ENCODE measurements at places on chromosomes 6 and 20.

GRCh38 chr20:21219686-21220085, 83.4 kb upstream of the XRN2 start:
- DNase-seq = no peak

- DNase-seq = no peak
Observed at GRCh38 chr20:31494131-31494530, 19.0 kb downstream of the REM1 start.

GRCh38 chr6:13684855-13685254, 26.8 kb downstream of the RANBP9 start:
- DNase-seq = no peak

GRCh38 chr20:7470912-7471311, 469.3 kb downstream of the HAO1 start:
- DNase-seq = no peak

GRCh38 chr20:1538655-1539054, 18.9 kb downstream of the SIRPD start:
- DNase-seq = no peak

DNA sequence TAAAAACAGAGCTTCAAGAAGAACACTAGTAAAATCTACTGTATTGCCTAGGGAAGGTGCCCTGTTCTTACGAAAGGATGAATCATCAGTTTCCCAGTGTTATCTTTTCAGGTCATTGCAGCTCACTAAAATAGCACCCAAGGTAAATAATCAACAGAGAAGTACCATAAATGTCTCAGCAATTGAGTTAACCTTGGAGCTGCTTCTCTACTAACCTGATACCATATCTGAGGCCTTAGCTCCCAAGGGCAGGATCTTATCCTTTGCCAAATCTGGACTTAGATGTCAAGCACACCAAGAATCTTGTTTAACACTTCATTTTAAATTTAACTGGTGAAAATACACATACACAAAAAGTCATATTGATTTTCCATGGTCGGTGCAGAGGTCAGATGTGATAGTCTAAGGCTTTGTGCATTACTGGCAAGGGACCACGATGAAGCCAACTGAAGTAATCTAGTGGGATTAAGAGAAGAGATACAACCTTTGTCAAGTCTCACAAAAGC, 81.5 kb downstream of the EDN1 start:
- DNase-seq = no peak

DNA sequence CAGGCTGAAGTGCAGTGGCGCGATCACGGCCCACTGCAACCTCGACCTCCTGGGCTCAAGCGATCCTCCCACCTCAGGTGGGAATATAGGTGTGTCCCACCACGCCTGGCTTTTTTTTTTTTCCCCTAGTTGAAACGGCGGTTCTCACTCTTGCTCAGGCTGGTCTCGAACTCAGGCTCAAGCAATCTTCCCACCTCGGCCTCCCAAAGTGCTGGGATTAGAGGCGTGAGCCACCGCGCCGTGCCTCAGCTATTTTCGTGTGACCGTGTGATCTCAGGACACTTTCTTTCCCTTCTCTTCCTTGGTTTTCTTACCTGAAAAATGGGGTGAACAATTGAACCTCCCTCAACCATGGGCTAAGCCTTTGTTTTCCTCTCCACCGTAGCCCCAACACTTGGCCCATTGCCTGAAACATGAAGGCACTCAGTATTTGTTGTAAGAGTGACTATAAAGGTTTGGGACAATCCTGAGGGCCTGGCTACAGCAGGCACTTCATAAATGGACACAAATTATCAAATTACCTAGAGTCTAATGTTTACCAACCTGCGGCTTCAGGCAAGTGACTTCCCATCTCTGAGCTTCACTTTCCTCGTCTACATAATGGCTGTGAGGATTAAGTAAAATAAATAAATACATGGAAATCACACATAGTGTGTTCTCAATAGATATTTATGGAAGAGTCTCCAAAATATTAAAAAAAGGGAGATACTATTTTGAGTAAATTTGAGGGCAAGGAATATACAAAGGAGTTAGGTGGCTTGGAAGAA, 31.4 kb upstream of the ID1 start:
- DNase-seq = no peak

GRCh38 chr20:39775110-39775509, 813.0 kb downstream of the DHX35 start:
- no peak for DNase-seq

DNA sequence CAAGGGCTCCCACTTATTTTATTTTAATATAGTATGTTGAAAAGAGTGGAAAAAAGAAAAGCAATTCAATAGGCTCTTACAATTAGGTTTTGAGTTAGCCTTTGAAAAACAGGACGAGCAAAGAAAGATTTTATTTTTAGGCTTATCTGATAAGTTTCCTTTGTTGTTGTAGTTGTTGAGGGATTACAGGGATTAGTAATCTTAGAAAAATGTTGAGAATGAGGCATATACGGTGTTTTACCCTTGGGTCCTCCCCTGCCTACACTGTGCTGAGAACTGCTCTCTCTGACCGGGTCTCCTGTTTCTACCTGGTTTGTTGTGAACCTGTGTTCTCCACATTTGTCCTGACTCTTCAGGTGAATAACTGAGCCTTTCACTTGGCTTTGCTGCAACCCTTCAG, 16.7 kb downstream of the TRAPPC3L start:
- no peak for DNase-seq

- no peak for DNase-seq
Observed at GRCh38 chr6:108596956-108597355, 36.2 kb downstream of the FOXO3 start.

GRCh38 chr6:14965424-14966075, 280.3 kb upstream of the JARID2 start:
- no peak for DNase-seq

DNA sequence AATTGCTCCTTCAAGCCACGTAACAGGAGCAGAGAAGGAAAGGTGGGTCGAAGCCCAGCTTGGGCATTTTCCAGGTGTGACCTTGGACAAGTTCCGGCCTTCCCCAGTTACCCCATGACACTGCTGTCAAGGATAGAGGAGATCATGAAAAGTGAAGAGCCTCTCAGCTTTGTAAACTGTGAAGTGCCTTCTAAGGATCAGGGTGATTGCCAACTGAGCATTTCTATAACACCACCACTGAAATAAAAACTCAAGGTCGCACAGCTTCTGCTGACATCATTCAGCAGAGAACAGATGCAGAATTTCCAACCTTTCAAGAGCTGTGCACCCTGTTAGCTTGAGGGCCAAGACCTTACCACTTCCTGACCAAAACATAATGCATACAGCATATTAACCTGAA, 24.0 kb upstream of the ZMYND8 start:
- DNase-seq = no peak

GRCh38 chr6:131250936-131251335, 115.7 kb downstream of the AKAP7 start:
- DNase-seq = no peak

GRCh38 chr6:44235891-44236516, 10.9 kb upstream of the HSP90AB1 start:
- no peak for DNase-seq

- DNase-seq = no peak
Observed at GRCh38 chr6:282867-283416, 9.3 kb upstream of the DUSP22 start.

DNA sequence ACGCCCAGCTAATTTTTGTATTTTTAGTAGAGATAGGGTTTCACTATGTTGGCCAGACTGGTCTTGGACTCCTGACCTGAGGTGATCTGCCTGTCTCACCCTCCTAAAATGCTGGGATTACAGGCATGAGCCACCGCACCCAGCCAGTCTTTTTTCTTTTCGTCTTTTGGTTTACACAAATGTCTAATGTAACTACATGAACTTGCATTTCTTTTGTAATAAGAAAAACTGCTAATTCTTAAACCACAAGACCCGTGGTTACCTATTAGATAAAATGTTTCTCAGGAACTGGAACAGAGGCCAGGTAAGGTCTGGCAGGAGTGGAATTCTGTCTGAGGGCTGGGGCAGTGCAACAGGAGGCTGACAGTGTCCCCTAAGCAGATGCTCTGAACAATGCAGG, 32.7 kb upstream of the GSTA3 start:
- DNase-seq = no peak

GRCh38 chr20:43658069-43658722, 8.7 kb upstream of the MYBL2 start:
- DNase-seq = no peak

DNA sequence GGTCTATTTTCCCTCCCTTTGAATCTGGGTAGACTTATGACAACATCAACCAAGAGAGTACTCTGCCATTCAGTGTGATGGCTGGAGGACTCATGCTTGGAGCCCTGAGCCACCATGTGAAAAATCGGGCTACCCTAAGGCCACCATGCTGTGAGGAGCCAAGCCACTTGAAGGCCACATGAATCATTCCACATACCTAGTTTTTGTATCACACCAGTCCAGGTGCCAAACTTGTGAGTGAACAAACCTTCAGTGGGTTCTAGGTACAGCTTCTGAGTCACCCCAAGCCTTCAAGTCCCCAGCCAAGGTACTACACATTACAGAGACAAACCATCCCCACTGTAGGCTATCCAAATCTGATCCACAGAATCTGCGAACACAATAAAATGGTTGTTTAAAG, 37.4 kb upstream of the E2F3 start:
- no peak for DNase-seq

- DNase-seq = no peak
Observed at GRCh38 chr6:107811591-107812218, 12.4 kb downstream of the SCML4 start.

DNA sequence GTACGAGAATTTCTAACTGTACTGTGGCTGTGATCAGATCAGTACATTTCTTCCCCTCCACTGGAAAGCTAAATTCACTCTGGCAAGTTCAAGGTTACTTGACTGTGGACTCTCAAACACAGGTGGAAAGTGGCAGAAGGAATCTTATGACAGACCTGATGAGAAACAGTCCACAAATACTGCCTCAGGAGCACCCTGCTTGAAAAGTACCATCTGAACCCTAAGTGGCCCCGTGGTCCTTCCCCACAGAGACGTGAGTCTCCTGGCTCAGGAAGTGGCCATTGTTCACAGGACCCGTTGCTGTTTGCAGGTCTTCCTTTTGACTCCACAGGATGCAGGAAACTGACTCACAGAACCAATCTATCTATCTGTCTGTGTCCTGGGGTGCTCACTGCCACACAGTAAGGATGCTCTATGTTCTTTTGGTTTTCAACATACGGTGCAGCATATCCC, 47.5 kb upstream of the NHSL1 start:
- DNase-seq = no peak

DNA sequence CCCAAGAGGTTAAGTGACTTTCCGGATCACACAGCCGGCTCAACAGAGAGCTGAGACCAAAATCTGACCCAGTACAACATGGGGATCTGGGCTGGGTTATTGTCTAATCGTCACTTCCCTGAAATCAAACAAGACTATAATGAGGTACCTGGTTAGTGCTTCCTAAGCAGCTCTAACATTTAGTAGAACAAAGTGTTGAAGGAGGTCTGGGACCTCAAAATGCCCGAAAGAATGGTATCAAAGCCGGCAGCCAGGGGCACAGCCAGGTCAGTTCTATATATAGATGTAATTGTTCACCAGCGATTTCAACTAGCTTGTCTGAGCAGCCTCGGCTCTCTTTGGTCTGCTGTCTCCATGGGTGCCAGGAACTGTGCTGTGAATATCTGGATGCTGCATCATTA, 245.5 kb upstream of the ECI2 start:
- DNase-seq = no peak

DNA sequence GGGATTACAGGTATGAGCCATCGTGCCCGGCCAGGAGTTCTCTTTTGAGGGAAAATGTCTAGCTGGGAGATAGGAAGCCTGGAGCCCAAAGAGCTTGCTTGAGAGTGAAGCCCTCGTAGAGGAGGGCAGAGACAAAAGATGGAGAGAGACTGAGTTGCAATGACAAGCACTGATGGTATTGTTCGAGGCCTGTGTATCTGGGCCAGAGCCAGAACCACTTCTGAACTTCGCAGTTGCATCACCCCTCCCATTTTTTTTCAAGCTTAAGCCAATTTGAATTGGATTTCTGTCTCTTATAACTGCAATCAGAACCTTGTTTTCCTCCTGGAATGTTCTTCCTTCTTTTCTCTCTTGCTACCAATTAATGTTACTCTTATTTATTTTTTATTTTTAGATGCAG, 83.1 kb downstream of the KCNB1 start:
- no peak for DNase-seq

- DNase-seq = no peak
Observed at GRCh38 chr6:112626468-112627082, 279.4 kb downstream of the RFPL4B start.

GRCh38 chr6:45630801-45631200, 253.1 kb upstream of the SUPT3H start:
- no peak for DNase-seq

GRCh38 chr20:37513779-37514359, 7.2 kb upstream of the NNAT start:
- DNase-seq = no peak

DNA sequence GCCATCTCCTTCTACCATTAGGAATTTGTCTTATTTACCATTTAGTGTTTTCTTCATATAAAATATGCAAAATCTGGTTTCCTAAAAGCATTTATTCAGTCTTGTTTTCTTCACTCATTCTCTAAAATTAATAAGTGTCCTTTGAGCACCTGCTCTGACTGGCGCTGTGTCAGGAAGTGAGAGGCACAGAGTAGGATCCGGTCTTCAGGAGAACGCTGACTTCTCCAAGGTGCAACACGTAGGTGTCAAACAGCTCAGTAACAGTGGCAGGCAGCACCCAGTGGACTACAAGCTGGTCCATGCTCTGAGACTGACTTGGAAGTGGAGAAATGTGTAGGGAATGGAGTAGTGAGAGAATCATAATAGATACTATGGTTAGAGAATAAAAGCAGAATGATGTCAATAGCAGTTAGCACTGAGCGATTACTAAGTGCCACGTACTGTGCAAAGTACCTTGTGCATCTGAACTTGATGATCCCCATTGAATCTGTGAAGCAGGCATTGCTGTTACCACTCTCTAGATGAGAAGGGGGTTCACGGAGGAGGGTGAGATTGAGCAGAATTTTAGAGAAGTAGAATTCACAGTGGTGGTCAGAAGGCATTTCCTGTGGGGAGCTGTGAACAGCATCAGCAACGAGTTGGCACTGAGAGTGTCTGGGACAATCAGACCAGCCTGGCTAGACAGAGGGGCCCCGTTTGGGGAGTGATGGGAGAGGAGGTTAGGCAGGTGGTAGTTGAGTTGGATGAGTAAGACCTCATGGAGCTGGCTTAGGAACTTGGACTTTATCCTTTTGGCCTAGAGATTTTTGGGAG, 569.8 kb downstream of the QKI start:
- no peak for DNase-seq

GRCh38 chr20:48702455-48702913, 125.3 kb downstream of the PREX1 start:
- DNase-seq = no peak

DNA sequence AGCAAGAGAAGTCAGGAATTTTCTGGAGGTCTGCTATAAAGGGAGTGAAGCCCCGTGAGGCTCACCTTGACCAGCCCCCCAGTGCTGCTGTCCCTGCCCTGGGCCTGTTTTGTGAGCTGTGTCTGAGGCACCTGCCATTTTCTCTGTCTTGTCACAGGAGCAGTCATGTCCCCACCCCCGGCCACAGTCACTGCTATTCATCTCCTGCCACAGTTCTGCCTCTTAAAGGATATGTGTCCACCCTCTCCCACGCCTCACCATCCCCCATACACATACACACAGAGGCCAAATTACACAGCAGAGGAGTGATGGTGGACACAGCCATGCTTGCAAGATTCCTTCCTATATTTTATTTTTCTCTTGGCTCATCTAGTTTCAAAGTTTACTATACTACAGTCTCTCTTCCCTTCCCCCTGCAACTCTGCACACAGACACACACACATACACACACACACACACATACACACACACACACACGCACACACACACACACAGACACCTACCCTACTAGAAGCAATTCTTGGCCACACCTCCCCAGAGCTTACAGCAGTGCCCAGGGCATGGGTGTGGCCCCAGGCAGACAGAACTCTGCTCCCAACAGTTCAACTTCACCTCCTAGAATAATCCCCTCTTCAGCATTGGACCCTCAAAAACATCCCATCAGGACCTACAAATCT, 68.7 kb upstream of the TAB2 start:
- no peak for DNase-seq

Data from progenitor cell of endocrine pancreas (in vitro differentiated cells).